RCC 7860 (cell line): ENCODE measurements at places on chromosomes 1 and 21.

DNA sequence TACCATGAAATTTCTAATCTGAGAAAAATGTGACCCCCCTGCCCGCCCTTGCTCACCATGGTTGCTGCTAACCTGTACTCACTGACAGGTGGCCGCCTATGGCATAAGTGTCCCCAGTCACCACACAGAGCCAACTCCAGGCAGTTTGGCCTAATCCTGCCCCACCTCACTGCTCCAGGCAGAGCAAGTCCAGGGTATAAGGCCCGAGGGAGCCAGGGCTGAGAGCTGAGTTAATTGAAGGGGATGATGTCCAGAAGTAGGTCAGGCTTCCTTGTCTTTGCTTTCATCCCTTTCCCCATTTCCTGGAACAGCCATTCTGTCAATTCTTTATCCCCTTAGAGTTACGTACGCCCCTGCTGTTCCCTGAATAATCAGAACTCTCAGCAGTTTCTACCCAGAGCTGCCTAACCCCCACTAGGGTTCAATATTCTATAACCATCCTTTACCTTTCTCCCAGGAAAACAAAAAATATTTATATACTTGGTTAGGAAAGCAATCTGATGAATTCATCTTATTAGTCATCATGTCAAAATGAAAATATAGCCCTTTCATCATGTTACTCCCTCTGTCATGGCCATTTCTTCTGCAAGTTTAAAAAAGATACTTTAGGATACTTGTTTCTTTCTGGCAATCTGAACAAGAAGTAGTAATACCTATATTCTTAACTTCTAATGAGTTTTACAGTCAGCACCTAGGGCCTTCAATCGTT lies 29.4 kb upstream of the CD101 start:
- DNase-seq, result no peak

DNA sequence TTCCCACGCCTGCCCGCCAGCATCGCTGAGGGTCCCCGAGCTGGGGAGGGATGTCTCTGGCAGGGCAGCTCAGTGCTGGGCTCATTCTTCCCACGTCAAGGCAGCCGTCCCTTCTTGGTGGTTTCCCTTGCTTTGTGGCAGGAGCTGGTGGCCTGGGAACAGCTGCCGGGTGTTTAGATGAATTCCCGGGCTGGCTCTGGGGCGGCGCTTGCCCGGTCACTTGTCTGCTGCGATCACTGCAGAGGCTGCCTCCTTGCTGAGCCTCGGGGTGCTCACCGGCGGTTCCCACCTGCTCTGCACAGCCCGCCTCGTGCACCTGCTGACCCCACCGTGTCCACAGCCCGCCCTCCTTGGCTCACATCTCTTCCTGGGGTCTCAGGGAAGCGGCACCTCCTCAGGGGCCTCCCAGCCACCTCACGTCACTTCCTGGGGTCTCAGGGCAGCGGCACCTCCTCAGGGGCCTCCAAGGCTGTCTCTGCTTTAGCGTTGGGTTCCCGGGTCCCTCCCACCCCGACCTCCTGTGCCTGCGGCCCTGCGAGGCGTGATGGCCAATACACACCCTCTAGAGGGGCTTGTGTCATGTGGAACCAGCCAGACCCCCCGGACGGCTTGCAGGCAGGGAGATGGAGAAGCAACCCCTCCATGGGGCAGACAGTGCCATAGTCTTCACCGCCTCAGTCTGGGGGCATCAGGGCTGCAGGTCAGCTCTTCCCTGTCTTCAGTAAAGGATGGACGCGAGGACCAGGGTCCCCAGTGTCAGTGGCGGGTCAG lies 13.5 kb downstream of the COL18A1 start:
- no peak for DNase-seq

DNA sequence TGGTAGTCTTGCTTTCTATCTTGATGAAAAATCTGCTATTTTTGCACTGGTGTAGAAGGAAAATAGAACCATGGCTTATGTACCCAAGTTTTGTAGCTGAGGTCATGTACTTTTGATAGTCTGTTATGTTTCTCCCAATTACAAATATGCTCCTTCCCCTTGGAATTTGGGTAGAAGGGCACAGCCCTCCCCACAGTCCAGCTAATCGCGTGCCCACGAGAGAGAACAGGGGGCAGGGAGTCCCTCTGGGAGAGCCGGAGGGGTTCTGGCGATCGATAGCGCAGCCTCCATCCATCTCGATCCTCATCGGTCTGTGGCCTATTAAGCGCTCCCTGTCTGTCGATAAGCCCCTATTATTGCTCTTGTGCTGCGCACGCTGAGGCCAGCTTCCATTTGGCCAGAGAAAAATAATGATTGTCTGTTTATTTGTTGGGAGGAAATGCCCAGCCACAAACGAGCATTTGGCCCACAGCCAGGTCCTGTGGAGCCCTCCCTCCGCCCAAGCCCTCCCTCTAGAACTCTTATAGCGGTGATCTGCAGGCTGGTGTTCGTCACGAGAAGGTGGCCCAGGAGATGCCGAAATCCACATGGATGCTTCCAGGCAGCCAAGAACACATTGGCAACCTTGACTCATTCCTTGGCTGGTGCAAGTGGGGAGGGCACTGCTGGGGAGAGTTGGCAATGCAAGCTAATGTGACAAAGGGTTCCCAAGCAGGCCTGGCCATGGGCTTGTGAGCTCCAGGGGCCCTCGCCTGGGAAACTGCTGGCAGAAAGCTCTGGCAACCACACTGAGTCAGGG lies 134.7 kb upstream of the TNR start:
- DNase-seq, result peak; percentile 5

GRCh38 chr1:212565571-212566305 lies 42.8 kb upstream of the ATF3 start:
- DNase-seq, result no peak

- no peak for DNase-seq
Measured at GRCh38 chr1:71657891-71658679, 577.2 kb upstream of the ZRANB2 start.

DNA sequence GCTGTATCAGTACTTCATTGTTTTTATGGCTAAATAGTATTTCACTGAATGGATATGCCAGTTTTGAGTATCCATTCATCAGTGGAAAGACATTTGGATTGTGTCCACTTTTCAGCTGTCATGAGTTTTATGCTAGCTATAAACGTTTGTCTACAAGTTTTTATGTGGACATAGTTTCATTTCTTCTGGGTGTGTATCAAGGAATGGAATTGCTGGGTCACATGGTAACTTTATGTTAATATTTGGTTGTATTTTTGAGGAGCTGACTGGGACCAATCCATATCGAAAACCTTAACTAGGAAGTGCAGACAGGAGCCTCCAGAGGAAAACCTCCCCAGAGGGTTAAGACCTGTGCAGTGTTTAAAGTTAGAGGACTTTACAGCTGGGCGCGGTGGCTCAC lies 31.8 kb upstream of the DISC1 start:
- no peak for DNase-seq

- no peak for DNase-seq
Measured at GRCh38 chr1:203765029-203765837, at the start of gene LAX1. Gene LAX1 (plus strand): TSS chr1:203765183. CDS start chr1:203765566, 383 bp downstream.

DNA sequence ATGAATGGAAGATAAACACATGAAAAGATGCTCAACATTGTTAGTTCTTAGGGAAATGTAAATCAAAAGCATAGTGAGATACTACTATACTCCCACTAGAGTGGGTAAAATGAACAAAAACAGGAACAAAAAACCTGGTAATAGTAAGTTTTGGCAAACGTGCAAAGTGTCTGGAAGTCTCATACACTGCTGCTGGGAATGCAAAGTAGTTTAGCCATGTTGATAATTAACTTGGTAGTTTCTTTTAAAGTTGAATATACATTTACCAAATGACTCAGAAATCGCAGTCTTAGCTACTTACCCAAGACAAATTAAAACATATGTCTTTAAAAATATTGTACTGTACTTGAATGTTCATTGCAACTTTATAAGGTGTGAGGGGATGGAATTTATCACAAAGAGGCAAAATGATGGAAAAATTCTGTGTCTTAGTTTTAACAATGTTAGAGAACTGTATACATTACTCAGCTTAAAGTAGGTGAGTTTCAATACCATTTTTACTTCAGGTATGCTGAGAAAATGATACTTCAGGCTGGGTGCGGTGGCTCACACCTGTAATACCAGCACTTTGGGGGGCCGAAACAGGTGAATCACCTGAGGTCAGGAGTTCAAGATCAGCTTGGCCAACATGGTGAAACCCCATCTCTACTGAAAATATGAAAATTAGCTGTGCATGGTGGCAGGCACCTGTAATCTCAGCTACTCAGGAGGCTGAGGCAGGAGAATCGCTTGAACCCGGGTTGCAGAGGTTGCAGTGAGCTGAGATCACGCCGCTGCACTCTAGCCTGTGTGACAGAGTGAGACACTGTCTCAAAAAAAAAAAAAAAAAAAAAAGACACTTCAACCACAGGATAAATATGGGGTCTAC lies 102.3 kb downstream of the PDE4B start:
- DNase-seq, result peak; percentile 13

GRCh38 chr1:248621770-248622169 lies 13.1 kb downstream of the OR2T11 start:
- no peak for DNase-seq

- DNase-seq, result no peak
Measured at GRCh38 chr1:93764366-93764750, 82.7 kb upstream of the BCAR3 start.

GRCh38 chr1:185961664-185962063 lies 227.5 kb downstream of the HMCN1 start:
- DNase-seq, result no peak

GRCh38 chr1:53392460-53392859 lies 64.6 kb upstream of the LRP8 start:
- no peak for DNase-seq

GRCh38 chr1:116827607-116828105 lies 73.4 kb downstream of the CD2 start:
- DNase-seq, result no peak

DNA sequence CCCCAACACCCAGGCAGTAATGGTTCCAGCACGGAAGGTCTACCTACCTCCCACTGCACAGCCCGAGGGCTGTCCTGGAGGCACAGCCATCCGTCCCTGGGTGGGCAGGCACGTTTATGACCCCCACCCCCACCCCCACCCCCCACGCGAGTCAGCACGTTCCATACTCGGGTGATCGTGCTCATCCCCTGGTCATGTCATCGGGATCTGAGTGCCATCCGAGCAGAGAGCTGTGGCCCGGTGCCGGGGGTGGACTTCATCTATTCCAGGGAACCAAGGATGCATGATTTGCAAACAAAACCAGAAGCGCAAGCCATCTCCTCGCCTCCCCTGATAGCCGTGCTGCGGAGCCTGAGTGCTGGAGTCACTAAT lies 1.1 kb downstream of the TSPEAR start:
- no peak for DNase-seq

GRCh38 chr1:231605149-231606100 lies 21.2 kb upstream of the DISC1 start:
- no peak for DNase-seq

- no peak for DNase-seq
Measured at GRCh38 chr1:200640963-200641401, 20.4 kb upstream of the KIF14 start.

DNA sequence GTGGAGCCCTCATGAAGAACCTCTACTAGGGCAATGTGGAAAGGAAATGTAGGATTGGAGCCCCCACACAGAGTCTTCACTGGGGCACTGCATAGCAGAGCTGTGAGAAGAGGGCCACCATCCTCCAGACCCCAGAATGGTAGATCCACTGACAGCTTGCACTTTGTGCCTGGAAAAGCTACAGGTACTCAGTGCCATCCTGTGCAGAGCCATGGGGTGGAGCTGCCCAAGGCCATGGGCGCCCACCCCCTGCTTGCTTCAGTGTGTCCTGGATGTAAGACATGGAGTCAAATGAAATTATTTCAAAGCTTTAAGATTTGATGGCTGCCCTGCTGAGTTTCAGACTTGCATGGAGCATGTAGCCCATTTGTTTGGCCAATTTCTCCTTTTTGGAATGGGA lies 17.2 kb upstream of the TSHB start:
- no peak for DNase-seq

DNA sequence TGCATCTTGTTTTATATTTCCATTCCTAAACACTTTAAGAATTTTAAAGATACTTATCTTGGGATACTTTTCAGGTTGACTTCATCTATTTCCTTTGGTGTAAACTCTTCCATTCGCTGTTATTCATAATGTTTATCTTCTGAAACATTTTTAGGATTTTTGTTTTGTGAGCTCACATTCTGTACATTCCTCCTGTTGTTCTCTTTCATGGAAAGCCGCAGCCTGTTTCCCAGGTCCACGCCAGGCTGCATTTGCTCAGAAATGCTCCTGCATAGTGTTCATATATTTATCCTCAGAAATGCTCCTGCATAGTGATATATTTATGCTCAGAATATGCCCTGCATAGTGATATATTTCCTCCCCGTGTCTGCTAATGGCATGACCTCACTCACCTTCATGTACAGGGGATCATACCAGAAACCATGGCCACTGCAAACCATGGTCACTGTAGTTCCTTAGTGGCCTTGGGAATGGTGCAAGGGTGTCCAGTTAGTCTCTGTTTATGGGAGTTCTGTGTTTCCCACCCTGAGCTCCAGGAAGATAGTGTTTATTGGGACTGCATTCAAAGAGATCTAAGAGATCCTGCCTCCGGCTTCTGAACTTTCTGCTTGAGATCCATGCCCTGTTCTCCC lies 153.9 kb upstream of the GREM2 start:
- DNase-seq, result peak; percentile 27

DNA sequence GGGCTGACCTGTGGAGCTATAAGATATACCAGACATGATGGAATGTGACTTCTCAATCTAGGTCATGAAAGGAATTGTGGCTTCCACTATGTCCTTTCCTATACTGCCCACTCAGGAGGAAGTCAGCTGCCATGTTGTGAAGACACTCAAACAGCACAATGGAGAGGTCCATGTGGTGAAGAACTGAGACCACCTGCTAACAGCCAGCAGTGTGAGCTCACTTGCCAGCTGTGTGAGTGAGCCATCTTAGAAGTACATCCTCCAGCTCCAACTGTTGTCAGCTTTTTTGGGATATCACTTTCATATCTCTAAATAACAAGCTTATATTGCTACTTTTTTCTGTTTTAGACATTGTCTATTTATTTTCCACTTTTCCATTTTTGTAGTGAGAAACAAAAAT lies 29.7 kb downstream of the OLFML3 start:
- DNase-seq, result no peak

DNA sequence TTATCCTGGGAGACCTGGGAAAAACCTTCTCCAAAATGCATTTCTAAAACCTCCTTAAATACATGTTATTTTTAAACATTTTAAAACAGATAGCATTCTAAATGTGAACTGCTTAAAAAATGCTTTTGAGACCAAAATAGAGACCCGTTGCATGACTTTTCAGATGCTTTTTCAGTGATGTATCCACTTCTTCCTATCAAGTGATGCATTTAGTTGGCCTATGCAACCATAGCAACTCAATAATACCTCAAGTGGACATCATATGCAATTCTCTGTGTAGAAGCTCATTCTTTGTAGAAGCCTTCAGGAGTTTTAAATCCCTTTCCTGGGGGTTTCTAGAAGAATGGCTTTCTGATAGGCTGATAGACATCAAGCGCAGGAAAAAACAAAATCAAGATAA lies 94.5 kb upstream of the RAVER2 start:
- DNase-seq, result no peak

DNA sequence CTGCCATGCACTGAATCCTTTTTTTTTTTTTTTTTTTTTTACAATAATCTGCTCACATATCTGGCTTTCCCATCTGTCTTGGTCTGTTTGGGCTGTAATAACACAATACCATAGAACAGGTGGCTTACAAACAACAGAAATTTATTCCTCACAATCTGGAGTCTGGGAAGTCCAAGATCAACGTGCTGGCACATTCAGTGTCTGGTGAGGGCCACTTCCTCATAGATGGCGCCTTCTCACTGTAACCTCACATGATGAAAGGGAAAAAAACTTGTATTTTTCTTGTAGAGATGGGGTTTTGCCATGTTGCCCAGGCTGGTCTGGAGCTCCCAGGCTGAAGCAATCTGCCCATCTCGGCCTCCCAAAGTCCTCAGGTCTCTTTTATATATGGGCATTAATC lies 13.0 kb upstream of the PARP1 start:
- DNase-seq, result no peak
